ENCODE measurements at places on chromosomes 11 and 22.
A peak's percentile ranks its signal among the peaks of the same experiment; 100 is the strongest.

DNA sequence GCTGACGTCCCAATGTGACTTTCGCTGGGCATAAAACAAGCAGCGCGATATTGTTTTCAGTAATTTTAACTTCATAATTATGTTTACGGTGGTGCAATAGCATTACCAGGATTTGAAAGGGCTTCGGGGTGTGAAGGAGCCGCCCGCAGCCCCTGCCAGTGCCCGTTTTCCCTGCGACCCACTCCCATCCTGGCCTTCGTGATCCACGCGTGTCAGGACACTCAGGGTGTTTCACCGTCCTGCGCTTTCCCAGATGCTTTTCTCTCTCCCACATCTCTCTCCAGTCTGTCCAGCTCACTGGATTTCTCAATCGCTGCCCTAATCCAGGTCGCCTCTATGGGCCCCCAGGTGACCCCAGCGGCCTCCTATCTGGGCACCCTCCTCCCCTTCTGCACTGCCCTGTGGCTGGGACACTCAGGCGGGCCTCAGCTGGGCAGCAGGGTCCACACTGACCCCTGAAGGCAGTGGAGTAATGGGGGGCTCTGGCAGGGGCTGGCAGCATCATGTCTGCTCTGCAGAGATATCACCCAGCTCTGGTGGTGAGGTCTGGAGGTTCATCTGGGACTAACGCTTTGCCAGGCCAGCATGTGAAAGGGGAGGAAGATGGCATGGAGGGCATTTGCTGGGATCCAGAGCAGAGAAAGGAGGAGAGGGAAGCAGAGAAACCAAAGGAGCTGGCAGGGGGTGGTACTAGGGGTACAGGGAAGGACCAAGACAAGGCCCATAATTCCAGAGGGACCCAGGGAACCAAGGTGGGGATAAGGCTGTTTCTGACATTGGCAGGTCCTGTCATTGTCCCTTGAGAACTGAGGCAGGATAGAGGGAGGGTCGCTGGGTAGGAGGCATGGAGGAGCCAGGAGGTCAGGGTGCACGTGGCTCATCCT is 622.8 kb downstream of the BRD1 start:
- peak; percentile 5 for DNase-seq

DNA sequence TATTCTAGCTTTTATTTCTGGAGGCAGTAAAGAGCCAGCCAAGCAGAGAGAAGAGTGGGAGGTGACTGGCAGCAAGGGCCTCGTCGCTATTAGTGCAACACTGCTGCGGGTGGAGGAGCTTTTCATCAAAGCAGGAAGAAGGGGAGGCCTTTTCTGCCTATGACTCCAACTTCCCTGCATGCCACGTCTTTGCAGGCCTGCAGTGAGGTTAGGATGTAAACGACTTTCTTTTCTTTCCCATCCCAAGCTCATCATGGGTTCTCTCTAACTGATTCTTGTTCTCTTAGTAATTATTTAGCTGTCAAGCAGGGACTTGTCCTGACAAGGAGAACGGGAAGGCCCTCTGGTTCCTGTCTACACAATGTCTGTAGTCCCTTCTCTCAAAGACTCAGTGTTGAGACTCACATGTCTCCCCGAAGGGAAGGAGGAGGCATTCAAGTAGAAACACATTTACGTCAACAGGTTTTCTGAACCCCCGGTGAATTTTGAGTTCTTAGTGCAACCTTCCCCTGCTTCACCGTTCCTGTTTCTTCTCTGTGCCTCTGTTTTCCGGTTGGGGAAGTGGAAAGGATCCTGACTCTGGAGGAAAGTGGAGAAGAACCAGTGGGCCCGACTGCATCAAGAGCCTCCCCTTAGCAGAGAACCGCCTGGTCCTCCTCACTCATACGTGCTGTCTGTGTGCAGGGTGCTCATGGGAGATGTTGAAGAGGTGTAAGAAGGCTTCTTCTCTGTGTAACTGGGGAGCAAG is 56.9 kb downstream of the PACS1 start:
- DNase-seq = peak; percentile 63

DNA sequence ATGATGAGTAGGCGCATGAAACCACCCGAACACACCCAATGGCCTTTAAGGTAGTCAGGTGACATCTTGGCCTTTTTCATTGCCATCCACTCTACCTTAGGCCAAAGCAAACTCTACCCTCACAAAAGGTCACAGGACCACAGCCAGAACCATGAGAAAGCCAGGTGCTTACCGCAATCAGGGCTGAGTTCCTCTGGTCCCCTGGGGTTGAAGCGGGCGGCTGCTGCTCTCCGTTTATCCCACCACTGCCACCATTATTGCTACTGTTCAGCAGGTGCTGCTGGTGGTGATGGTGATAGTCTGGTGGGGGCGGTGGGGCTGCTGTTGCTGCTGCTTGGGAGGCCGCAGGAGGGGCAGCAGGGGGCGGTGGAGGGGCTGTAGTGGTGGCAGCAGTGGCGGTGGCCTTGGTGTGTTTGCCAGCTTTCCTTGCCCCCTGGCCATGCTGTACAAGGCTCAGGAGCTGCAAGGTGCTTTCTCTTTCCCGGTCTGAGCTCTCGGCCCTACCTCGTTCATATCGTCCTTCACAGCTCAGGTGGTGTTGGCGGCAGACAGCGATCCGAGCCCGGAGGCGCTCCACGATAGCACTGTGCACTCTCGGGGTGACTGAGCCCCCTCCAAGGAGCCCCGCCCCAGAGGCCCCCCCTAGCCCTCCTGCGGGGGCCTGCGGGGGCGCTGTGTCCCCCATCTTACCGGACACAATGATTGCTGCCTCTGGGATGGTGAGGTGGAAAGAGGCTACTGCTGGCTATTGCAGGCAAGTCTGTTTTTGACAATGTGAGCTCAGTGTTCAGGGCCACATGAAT is 1.6 kb downstream of the MAML2 start:
- DNase-seq = peak; percentile 80

DNA sequence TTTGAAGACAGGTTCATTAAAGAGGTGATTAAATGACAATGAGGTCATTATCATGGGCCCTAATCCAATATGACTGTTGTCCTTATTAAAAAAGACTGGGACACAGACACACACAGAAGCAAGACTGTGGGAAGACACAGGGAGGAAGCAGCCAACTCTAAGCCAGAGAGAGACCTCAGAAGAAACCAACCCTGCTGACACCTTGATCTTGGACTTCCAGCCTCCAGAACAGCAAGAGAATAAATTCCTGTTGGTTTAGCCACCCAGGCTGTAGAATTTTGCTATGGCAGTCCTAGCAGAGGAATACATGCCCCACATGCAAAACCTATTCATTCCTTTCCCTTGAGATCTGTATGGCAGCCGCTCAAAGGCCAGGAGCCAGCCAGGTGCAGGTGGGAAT is 35.6 kb upstream of the CACNG2 start:
- no peak for DNase-seq

DNA sequence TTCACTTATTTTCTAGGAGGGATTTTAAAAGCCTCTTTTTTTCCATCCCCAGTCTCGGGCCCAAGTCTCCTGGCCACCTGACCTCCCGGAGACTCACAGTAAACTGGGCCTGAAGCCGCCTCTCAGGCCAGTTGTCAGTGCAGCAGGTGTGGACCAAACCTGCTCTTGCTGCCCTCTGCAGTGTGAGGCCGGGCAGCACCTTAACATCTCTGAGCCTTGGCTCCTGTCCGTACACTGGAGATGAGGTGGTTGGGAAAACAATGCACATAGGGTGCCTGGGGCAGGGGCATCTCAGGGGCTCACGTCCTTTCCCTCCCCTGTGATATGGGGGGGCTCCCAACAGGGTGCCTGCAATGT is 45.1 kb downstream of the PHF21B start:
- no peak for DNase-seq

DNA sequence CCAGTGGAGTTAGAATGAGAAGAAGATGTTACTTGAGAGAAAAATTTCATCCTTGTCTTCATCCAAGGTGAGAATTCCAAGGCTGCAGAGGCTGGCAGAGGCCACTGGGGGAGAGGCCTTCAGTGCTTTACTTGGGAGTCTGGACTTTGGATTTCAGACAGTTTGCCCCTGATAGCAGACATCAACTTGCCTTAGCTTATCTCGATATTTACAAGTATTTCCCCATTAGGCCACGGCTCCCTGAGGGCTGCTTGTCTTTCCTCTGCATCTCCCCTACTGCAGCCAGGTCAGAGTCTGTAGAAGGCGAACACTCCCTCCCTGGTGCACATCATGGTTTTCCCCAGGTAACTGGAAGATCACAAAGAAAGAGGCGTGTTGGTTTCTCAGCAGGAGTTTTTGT is 29.9 kb upstream of the BSX start:
- DNase-seq = no peak

DNA sequence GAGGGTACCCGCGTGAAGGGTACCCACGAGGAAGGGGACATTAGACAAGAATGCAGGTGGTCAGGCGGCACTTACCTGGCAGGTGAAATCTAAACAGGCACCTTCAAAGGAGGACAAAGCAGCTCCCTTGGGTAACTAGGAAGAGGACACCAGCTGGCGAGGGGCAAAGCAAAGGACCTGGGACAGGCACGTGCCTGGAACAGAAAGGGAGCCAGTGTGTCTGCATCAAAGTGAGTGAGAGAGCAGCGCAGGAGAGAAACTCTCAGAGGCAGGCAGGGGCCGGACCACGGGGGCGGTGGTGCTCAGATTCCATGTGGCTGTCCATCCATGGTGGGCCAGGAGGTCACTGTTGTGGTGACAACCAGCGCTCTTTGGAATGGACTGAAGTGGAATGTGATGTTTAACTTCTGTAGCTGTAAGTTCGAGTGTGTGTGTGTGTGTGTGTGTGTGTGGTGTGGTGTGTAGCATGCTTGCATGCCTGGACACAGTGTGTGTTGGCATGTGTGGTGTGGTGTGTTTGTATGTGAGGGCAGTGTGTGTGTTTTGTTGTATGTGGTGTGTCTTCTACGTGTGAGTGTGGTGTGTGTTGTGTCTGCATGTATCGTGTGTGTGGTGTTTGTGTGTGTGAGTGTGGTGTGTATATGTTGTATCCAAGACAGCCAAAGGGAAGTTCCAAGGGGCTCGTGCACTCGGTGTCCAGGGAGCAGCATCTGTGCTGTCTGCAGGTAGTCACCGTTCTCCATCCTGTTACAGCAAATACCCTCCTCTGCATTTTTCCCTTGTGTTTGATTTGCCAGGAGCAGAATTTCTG is 86.4 kb downstream of the CDKN1C start:
- DNase-seq = peak; percentile 11

- no peak for DNase-seq
These were observed 41.0 kb downstream of the TPBGL start for GRCh38 chr11:75281469-75282095.

DNA sequence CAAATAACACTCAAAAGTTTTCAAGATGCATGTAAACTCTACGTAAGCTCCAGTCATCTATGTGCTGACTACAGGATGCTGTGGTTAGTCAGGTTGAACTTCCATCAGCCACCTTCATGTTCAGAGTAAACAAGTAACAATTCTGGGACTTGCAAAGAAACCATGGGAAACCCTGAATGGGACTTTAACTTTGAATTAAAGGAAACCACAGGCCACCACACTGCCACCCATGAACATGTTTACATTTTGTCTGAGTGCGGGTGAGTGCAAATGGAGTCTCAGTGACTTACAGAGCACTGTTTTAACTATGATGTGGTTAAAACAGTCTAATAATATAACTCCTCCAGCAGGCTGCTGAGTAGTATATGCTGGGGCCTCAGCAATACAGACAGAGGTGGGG is 12.9 kb upstream of the SYTL2 start:
- DNase-seq = peak; percentile 51

GRCh38 chr11:32426192-32426591 is 9.1 kb downstream of the WT1 start:
- no peak for DNase-seq

GRCh38 chr22:50529897-50530579 is at the start of gene TYMP:
Gene TYMP, minus strand, starts transcription at chr22:50530012. Its CDS starts 303 bp downstream, at chr22:50529709.
- DNase-seq = peak; percentile 86

DNA sequence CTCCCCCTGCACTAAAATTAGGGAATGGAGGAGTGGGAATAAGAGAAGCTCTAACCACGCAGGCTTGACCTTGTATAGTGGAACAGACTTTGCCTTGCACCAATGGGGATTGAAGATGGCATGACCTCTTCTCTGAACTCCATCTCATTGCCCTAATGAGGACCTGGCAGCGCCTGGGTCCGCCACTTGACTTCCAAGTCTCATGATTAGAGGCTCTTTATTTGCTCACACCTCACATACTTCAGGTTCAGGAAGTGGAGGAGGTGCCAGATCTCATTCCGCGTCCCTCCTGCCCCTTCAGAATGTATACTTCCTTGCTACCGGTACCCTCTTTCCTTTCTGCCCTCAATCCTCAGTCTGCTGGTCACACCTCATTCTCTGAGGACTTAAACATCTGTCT is 106.0 kb upstream of the CD44 start:
- no peak for DNase-seq

DNA sequence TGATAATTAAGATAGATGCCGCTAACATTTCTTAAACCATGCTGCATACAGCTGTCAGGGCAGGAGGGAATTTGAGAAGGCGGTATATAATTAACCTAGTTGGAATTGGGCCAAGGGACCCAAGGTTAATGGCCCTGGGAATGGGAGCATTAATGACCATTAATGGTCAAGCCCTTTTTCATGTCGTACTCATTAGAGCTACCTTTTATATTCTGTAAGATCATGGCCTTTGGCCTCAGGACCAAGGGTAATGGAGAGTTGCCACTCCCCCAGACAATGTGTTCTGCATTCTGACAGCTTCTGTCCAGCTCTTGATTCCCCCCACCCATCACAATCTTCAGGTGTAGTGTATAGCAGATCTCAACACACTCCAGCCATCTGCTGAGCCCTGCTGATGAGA is 111.6 kb downstream of the NTM start:
- no peak for DNase-seq

DNA sequence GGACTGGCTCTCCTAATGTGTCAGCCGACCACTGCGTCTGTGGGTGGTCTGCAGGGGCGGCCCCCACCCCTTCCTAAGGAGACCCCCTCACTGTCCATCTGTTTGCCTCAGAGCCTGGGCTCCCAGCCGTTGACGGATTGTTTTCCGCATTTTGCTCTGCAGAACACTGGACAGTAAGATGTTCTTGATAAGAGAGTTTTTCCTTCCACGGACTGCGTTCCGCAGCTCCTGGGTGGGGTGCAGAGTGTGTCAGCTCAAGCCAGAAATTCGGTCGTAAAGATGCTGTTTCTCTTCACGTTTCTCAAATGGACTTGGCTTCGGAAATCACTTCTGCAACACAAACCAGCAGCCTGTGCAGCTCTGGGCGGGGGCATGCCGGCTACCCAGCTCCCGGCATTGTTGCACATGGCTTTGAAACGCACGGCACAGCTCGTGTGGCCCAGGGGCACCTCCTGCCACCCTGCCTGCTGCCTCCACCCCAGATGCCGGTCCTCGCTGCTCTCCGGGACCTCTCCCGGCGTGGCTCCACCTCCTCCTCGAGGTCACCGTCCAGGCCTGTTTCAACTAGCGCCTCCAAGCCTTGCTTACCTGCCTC is 2.9 kb upstream of the MRGPRG start:
- no peak for DNase-seq
